Right ventricle myocardium superior (tissue), 1 donor: ENCODE measurements at places on chromosomes 6 and 20. TPM values are rescaled to one million over a fixed set of nuclear protein-coding genes. Genes with fewer than 3 reads are reported as not detected.

DNA sequence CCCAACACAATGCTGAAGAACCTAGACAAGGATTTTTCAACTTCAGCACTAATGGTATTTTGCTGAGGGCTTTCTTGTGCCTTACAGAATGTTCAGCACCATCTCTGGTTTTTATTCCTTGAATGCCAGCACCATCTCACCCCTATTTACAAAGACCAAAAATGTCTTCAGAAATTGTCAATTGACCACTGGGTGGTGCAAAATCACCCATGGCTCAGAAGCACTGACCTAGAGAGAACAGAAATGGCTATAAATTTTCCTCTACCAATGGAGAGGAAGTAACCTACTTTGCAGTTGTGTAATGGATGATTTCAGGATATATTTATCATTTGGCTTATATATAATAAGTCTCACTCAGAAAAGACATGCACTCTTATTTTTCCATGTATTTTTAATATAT lies 431.0 kb upstream of the IRAK1BP1 start:
- no peak for DNase-seq

GRCh38 chr20:46119028-46119546 lies 973 bp downstream of the CD40 start:
- DNase-seq: no peak

LEMD2 gene
- 19.1 TPM for total RNA-seq

BTN1A1 gene
- not detected for total RNA-seq

DNA sequence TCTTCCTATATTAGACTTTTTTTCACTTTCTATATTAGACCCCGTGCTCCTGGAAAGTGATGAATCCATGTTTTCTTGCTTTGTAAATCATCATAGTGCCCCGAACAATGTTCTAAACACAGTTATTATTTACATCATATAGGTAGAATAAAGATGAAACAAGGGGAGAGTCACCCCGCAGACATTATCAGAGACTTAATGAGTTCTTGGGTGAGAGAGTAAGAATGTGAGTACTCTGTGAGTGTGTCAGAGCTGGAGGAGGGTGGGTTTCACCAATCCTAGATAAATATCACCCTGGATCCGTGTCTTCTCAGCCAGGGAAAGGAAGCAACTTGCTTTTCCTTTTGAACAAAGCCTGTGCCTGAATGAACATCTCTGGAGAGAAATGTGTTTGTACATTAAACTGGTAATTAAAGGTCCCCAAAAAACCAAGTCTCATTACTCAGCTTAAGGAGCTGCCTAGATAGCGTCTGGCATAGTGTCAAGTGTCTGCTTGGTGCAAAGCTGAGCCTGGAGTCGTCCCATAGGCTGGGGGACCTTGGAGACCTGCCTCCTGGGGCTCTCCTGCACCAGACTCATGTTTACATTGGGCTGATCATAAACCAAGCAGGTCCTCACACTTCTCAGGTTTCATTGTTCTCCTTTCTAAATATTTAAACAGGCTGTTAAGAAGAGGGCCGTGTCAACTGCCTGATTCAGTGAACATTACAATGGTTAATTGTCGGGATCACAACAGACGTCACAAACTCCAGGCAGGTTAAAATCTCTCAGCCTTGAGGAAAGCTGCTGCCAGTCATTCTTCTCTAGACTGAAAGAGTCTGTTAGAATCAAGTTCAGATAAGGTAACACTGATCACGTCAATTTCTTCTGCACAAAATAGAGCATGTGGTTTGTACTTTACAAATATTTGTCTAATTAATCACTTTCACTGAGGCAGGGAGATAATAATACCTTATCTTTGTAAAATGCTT lies 179.7 kb upstream of the MYLIP start:
- no peak for DNase-seq

GRCh38 chr20:31989030-31989645 lies 21.1 kb upstream of the CCM2L start:
- no peak for DNase-seq

GRCh38 chr20:12265662-12266061 lies 348.0 kb downstream of the BTBD3 start:
- DNase-seq: no peak

CEP250 gene
- 12.3 TPM for total RNA-seq
